Activated naive CD8-positive, alpha-beta T cell treated with anti-CD3 and anti-CD28 coated beads for 36 hours (primary cell): ENCODE measurements at places on chromosomes 4 and X. TPM values are rescaled to one million over a fixed set of nuclear protein-coding genes. Genes with fewer than 3 reads are reported as not detected.

- DNase-seq: no peak
Measured at GRCh38 chrX:23435575-23435974, 100.9 kb downstream of the PTCHD1 start.

DNA sequence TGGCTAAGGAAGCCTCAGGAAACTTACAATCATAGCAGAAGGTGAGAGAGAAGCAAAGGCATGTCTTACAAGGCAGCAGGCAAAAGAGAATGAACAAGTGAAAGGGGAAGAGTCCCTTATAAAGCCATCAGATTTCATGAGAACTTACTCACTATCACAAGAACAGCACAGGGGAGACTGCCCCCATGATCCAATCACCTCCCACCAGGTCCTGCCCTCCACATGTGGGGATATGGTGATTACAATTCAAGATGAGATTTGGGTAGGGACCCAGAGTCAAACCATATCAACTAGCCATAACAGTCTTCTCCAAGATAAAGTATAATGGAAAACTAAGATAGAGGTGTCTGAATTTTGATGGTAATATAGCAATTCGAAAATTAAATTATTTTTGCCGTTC, 534.3 kb downstream of the ADGRL3 start:
- no peak for DNase-seq

- DNase-seq: no peak
Measured at GRCh38 chr4:54320826-54321685, 92.0 kb downstream of the PDGFRA start.

- no peak for DNase-seq
Measured at GRCh38 chr4:83851261-83852084, 315.6 kb downstream of the GPAT3 start.

GRCh38 chr4:146245246-146245645, 30.9 kb downstream of the REELD1 start:
- DNase-seq: no peak

GRCh38 chr4:119984996-119985395, 81.7 kb downstream of the MAD2L1 start:
- no peak for DNase-seq

- peak; percentile 66 for DNase-seq
Measured at GRCh38 chrX:40174854-40175510, 77.2 kb upstream of the BCOR start.

GRCh38 chrX:19810006-19810774, 77.2 kb downstream of the SH3KBP1 start:
- DNase-seq: no peak

GRCh38 chr4:102439236-102439614, 61.9 kb upstream of the NFKB1 start:
- DNase-seq: no peak

DNA sequence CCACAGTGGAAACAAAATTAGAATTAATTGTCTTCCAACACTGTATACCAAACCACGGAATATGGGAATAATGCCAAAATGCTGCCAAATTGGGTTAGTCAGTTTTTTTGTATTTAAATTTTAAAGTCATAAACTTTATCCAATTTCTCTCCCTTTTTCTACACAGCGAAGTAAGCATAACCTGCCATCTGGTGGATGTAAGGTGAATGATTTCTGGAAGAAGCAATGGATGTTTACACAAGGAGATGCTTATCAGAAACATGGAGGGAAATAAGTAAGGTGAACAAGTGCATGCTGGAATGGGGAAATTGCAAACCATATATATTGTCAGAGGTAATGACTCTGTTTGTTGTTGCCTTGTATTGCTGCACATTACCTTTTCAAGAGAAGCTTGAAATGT, 691.9 kb downstream of the TECRL start:
- no peak for DNase-seq

GRCh38 chr4:95982516-95982915, 142.6 kb downstream of the PDHA2 start:
- no peak for DNase-seq

DNA sequence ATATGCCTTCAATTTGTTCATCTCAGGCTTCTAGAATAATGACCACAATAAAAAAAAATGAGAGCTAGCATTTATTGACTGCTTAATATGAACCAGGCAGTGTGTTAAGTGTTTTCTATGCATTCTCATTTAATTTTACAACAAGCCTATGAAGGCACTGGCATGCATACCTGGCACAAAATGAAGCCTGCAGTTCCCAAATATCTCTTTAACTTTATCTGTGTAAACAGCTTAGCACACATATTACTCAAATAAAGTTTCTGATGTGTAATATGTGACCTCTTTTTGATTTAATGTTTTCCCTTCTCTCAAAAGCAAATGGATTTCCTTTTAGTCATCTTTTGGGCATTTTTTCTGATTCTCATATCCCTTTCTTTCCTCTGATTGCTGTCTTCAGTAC, 671.8 kb downstream of the PCDH7 start:
- no peak for DNase-seq

- DNase-seq: no peak
Measured at GRCh38 chr4:4608214-4608537, 66.3 kb upstream of the STX18 start.

GRCh38 chr4:36614011-36614410, 332.6 kb downstream of the DTHD1 start:
- no peak for DNase-seq

- no peak for DNase-seq
Measured at GRCh38 chr4:93018806-93019205, 715.0 kb downstream of the GRID2 start.

DNA sequence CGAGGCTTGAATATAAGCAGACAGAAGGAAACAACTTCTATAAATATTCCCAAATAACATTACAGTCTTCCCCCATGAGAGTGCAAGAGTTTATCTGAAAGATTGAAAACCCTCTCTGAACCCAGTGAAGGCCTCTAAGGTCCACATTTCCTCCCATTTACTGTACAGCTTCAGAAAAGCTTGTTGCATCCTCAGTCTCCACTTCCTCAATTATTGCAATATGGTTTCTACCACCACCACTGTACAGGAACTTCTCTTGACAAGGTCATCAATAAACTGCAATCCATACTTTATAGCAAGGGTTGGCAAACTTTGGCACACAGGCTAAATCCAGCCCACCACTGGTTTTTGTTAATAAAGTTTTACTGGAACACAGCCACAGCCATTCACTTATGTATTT, 239.0 kb downstream of the THOC2 start:
- no peak for DNase-seq

DNA sequence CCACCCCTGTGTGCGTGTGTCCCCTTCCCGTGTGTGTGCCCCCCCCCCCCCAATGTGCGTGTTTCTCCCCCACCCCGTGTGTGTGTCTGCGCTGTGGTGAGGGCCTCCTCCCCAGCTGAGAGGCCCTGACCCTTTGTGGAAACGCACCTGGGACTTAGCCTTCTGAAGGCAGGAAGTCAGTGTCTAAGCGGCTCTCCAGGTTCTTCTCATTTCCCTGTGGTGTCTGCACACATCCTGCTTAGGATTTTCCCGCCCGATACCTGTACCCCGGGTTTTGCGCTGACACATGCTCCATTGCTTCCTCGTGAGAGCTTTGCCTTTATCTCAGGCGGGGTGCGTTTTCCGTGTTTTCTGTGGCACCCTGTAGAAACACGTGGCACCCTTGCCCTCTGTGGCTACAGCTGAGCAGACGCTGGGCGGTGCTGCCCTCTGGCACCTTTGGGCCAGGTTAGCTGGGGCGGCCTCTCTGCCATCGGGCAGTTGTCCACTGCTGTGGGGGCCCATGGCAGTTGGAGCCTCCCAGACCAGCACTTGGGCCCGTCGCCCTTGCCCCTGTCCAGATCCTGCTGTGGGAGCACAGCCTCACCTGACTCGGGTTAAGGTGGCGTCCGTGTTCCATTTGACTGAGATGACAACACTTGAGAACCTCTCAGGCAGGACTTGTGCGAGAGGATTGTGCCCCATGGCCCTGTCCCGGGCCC, 26.3 kb downstream of the MAEA start:
- peak; percentile 14 for DNase-seq

GRCh38 chr4:18185491-18185890, 163.9 kb upstream of the LCORL start:
- DNase-seq: no peak

- no peak for DNase-seq
Measured at GRCh38 chr4:6132716-6133115, 67.6 kb downstream of the JAKMIP1 start.

- DNase-seq: no peak
Measured at GRCh38 chr4:56652196-56652595, 28.9 kb downstream of the HOPX start.

- DNase-seq: no peak
Measured at GRCh38 chrX:9087271-9088040, 53.5 kb upstream of the FAM9B start.

DNA sequence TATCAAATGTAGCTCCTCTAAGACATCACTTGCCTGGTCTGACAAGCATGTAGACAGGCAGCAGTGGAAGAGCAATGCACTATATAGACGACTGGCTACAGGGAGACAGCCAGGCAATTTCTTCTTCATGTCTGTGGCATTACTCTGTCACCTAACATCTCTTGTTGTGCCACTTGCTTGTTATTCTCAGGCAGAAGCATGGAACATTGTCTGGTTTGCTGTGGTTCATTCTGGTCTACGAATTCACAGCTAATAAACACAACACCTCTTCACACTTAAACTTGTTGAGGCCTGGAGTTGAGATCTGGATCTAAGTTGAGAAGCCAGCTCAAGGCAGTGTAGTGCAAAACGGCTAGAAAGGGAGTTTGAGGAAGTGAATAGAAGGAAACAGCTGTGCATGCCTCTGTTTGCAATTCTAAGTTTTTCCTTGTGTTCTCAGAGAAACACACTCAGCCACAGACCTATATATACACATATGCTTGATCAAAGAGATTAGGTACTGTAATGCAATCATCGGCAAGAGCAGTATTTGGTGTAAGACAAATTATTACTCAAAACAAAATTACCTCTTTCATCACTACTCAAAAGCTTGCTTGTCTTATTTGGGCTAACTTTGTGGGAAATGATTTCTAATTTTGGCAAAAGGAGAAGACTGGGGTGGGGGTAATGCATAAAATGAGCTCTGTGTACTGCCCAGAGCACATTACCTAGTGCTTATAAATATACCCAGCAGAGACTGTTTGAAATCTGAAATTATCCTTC, 243.8 kb downstream of the PPP3CA start:
- DNase-seq: no peak

DNA sequence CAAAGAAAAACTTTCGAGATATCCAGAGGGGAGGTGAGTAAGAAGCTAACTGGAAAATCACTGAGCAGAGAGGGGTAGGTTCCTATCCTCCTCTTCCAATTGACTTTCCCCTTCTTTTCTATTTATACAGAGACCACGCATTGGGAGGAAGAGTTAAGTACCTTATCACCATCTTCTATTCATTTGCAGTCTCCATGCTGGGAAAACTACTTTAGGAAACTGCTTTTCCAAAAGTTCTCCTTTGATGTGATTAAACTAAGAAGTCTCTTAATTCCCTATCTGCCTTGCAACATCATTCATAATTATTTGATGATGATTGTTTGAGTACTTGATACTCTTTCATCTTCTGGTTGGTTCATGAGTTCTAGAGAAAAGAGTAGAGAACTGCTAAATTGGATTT, 306.6 kb downstream of the PPP3CA start:
- no peak for DNase-seq

DNA sequence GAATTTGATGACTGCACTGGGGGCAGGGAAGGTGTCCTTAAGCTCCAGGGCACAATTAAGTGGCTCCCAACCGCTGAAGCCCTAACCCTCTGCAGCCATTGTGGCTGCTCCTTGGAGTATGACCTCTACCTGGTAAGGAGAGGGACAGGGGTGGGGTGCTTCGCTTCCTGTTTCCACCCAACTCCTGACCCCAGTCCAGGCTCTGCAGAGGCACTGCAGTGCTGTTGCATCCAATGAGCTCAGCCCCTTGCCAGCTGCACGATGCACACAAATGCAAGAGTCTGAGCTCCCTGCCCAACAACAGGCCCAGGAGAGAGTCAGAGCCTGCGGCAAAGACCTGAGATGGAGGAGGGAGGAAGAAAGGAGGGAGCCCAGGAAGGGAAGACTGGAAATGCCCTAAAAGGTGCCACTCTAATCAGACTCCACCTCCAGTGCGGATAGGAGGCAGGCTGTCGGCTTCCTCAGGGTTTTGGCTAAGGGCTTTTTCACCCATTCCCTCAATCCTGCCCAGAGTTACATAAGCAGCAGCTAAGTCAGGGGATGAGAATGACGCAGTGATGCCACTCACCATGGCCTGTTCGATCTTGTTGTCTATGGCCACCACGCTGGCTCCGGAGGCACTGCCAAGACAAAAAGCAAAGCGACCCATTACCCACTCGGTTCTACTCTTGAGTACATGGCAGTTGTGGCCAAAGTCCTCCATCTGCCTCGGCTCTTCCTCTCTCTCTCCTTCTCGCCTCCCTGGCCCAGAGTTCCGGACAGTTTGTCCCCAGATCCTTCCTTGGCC, 60.1 kb downstream of the TSC22D3 start:
- DNase-seq: no peak

DNA sequence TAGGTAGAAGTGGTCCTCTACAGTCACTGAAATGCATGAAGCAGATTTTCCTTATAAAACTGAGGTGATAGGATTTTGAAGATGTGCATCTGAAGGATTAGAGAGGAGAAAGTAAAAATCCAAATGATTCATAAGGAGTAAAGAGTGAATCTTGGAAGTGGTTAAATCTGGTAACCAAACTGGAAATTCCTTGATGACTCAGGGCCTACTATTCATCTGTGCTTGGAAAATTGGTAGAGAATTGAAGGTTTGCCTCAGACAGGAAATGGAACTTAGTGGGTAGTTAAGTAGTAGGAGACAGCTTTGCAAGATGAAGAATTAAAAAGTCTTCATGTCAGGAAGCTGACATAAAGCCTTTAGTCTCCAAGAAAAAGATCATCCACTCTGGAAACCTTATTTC, 368.9 kb upstream of the CTSO start:
- DNase-seq: no peak

- DNase-seq: no peak
Measured at GRCh38 chr4:7200801-7201200, 8.5 kb downstream of the SORCS2 start.

GRCh38 chrX:30301963-30302362, 7.2 kb downstream of the NR0B1 start:
- DNase-seq: no peak

DNA sequence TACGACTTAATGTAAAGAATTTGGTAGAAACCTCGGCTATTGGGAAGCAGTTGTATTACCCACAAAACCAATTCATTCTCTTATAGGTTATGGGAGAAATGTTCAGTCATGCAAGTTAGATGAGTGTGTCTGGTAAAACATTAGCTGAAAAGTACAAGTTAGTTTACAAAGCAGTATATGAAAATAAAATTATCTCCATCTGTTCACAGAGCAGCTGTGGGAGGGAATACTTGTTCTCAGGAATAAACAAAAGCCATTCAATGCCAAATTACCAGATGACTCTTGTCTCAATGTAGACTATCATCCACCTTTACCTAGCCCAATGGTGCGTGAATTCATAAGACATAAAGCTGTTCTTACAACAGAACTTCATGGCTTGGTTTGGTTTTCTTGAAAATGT, 28.6 kb downstream of the STAP1 start:
- no peak for DNase-seq

Gene IL21
- total RNA-seq: not detected

Gene HERC5
- total RNA-seq: 12.2 TPM

Gene LPAR4
- total RNA-seq: not detected

Gene INTU
- 0.32 TPM for total RNA-seq

Gene CENPE
- total RNA-seq: 36.8 TPM

Gene EDA2R
- 0.87 TPM for total RNA-seq
